CD4-positive, alpha-beta memory T cell (primary cell): ENCODE measurements at places on chromosomes 2 and 18.

- DNase-seq = peak; percentile 82
Observed at GRCh38 chr18:35042389-35043071, 1.3 kb downstream of the MAPRE2 start.

GRCh38 chr2:240593703-240594451, 7.3 kb downstream of the CAPN10 start:
- DNase-seq = no peak

GRCh38 chr2:221283896-221284545, 288.1 kb downstream of the EPHA4 start:
- no peak for DNase-seq

- no peak for DNase-seq
Observed at GRCh38 chr2:219155054-219155644, 5.5 kb downstream of the NHEJ1 start.

DNA sequence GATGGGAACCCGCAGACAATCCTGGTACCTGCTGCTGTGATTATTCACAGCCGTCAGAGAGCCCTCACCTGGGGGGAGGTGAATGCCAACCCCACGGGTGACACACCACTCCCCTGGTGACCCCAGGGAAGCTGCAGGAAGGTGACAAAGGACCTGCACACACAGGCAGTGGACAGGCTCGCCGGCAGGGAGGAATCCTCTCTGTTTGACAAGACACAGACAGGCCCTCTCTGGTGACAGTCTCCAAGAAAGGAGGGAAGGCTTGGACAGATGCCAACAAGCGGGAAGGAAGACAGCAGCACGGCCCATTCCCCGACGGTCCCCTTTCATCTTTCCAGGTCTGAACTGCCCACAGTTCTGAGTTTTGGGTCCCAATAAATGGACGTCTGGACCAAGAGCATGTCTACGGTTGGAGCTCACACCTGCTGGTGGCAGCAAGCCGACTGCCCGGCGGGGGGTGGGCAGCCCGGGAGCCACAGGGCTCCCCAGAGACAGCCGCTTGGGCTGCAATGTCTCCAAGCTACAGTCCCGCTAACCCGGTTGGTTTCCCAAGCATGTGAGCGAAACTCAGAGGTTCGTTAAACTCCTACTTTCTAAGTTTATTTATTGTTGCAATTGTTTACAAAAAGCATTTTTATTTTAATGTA, 31.8 kb downstream of the HDAC4 start:
- no peak for DNase-seq

GRCh38 chr2:39181297-39181696, 60.4 kb upstream of the SOS1 start:
- DNase-seq = no peak

- DNase-seq = no peak
Observed at GRCh38 chr2:158742536-158742935, 52.6 kb upstream of the DAPL1 start.

DNA sequence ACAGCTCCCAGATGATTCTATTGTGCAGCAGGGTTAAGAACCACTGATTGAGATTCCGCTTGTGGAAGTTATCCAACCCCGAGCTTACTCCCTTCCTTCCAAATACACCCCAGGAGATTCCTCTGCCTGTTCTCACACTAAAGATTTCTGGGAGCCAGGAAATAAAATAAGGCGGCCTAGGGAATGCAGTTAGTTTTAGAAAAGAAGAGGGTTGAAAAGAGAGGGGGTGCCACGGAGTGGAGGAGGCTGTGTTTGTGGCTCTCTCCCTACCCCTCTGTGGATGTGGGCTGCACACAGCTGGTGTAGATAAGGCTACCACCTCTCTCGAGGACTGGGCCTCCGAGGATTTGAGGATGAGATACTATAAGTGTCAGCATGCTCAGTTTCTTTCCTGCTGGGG, 25.1 kb upstream of the SP3 start:
- DNase-seq = no peak

- no peak for DNase-seq
Observed at GRCh38 chr2:377414-377813, 89.5 kb upstream of the ALKAL2 start.

- DNase-seq = no peak
Observed at GRCh38 chr2:152406119-152406835, 71.3 kb downstream of the FMNL2 start.

GRCh38 chr2:132797556-132797955, 127.6 kb upstream of the LYPD1 start:
- DNase-seq = no peak

DNA sequence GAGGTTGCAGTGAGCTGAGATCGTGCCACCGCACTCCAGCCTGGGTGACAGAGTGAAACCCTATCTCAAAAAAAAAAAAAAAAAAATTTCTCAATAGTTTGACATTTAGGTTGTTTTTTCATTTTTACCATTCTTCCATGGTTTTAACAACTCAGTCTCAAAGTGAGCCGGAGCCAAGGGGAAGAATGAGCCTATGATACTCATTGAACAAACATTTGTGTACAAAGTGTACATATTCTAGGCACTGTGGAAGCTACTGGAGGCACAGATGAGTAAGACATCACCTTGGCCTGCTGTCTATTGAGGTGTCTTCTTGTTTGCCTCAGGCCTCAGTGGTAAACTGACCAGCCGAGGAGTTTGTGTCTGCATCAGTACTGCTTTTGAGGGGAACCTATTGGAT, 21.9 kb downstream of the CENPO start:
- DNase-seq = no peak

GRCh38 chr2:56204556-56204955, 20.8 kb downstream of the CCDC85A start:
- DNase-seq = no peak

DNA sequence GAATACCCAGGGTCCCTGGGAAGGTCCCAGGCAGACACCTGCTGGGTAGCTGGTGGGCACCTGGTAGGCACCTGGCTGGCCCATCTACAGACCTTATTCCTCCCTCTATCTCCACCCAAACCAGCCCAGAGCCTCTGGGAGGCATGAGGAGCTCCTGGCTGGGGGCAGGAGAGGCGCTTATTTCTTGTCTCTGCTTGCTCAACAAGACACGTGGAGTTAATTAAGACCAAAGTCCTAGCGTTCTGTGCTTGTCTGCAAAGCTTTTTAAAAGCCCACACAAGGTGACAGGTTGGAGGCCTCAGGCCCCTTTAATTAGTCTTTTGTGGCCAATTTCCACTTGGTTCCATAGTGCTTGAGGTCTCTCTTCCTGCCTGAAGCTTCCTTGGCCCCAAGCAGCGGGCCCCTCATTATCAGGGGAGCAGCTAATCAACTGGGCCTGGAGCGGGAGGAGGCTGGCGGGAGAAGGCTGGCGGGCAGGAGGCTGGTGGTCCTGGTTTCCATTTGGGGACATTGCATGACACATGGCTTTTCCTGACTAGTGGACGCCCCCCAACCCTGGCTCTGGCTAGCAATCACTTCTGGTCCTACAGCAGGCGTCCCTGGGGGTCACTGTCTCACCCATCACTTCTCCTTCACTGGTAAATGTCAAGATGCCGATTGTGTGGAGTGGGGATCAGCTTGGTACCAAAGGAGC, 65.4 kb upstream of the HDAC4 start:
- DNase-seq = no peak

- no peak for DNase-seq
Observed at GRCh38 chr2:7497178-7497577, 580.0 kb downstream of the RNF144A start.

- DNase-seq = no peak
Observed at GRCh38 chr2:101741775-101742520, 44.4 kb downstream of the MAP4K4 start.
